ENCODE measurements at places on chromosomes 11 and 22. TPM values are rescaled to one million over a fixed set of nuclear protein-coding genes. Genes with fewer than 3 reads are reported as not detected.

IFITM2 gene
- 30.7 TPM for total RNA-seq

RIMBP3B gene
- 0.27 TPM for total RNA-seq

TAGLN gene
- 20.8 TPM for total RNA-seq

DDIAS gene
- total RNA-seq = 12.2 TPM

PLAAT3 gene
- 4.7 TPM for total RNA-seq

MAPK1 gene
- total RNA-seq = 22.1 TPM

GRCh38 chr11:104390651-104391050, 226.7 kb upstream of the PDGFD start:
- no peak for DNase-seq

GRCh38 chr22:43356881-43357280, 13.7 kb upstream of the SCUBE1 start:
- DNase-seq = no peak

DNA sequence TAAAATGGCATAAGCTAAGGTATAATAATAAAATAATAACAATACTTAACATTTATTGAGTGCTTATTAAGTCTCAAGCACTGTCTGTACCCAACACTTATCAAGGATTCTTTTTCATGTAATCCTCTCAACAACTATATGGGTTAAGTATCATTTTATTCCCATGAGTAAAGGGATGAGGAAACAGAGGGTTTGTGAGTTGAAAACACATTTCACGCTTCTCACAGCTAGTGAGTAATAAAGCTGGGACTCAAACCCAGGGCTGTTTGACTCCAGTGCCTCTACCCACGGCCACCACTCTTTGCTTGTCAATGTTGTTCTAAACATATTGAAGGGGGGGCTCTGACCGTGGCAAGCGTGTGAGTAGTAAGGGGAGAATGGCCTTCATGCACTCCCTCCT, 8.7 kb downstream of the CD3E start:
- no peak for DNase-seq

DNA sequence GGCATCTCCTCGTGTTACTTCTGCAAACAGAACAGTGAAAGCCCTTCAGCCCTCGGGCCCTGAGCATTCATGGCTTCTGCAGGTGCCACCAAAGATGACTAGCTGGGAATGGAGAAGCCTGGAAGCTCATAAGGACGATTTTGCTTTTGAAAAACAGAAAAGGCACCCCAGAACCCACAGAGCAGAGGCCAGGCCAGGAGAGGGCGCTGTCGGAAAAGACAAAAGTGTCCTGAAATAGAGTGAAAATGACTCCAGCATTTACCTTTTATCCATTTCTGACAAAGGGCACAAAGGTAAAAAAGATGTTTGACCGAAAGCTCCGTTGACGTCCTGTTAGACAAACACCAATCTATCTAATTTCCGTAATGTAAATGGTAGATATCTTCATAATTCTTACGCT, 37.6 kb downstream of the ZNF195 start:
- DNase-seq = no peak

- DNase-seq = no peak
Measured at GRCh38 chr11:128239306-128239705, 348.1 kb downstream of the ETS1 start.

GRCh38 chr11:82811369-82811768, 77.7 kb upstream of the FAM181B start:
- no peak for DNase-seq

- no peak for DNase-seq
Measured at GRCh38 chr11:4433856-4434255, 15.2 kb upstream of the OR52K2 start.

- DNase-seq = no peak
Measured at GRCh38 chr22:43616645-43617044, 195.5 kb downstream of the EFCAB6 start.

- no peak for DNase-seq
Measured at GRCh38 chr11:100630898-100631297, 56.2 kb upstream of the ARHGAP42 start.

- no peak for DNase-seq
Measured at GRCh38 chr11:45392154-45392553, 106.0 kb upstream of the SYT13 start.

DNA sequence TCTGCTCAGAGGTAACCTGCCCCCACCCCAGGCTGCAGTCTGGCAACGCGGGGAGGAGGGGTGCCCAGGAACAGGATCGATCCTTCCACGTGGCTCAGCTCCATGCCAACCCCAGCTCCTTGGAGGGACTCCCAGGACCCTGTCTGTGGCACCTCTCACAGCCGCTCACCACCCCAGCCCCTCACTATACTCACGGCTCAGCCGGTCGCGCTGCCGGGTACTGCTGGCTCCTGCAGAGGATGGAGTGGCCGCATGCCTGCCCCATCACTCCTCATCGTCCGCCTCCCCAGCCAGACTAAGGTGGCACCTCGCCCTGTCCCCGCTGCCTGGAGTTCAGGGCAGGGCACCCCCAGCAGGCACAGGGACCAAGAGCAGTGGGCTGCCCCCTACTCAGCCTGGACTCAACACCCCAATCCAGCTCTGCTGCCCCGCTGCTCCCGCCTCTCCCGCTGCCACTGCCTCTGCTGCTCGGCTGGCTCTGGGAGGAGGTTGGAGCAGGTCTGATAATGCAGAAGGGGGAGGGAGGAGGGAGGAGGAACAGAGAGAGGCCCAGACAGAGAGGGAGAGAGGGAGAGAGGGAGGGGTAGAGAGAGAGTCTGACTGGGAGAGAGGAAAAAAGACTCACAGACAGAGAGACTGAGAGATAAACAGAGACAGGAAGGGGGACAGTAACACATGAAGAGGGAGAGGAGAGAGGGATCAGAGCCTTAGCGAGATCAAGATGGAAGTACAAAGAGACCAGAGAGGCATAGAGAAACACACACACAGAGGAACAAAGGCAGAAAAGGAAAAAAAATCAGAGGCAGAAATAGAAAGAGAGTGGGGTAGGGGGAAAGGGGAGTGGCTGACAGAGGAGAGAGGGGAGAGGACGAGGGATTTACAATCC, at the start of gene PDE2A:
Gene PDE2A (minus strand): TSS at position 480 of the 886 bp plus-strand sequence. CDS start 215 bp downstream, at position 265.
- DNase-seq = no peak
